ENCODE measurements at places on chromosomes 12 and 14.

DNA sequence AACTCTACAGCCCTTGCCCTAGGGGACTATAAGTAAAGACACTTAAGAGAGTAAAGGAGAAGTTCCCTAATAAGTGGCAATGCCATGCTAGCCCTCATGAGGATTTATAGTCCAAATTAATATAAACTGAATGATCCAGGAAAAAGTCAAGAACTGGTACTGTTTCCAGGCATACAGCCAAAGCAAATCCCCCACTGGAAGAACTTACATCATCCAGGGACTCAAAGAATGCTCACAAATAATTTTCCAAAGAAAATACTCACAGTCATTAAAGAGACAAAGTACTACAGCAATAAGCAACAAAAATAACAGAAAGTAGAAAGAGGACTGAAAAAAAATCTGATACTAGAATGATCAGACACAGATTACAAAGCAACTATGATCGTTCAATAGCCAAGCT, 79.7 kb upstream of the RAP1B start:
- peak; percentile 89 for DNase-seq

- DNase-seq: no peak
Observed at GRCh38 chr14:93857081-93857480, 68.8 kb upstream of the PRIMA1 start.

GRCh38 chr14:36981832-36982529, 190.4 kb downstream of the SLC25A21 start:
- peak; percentile 73 for DNase-seq

DNA sequence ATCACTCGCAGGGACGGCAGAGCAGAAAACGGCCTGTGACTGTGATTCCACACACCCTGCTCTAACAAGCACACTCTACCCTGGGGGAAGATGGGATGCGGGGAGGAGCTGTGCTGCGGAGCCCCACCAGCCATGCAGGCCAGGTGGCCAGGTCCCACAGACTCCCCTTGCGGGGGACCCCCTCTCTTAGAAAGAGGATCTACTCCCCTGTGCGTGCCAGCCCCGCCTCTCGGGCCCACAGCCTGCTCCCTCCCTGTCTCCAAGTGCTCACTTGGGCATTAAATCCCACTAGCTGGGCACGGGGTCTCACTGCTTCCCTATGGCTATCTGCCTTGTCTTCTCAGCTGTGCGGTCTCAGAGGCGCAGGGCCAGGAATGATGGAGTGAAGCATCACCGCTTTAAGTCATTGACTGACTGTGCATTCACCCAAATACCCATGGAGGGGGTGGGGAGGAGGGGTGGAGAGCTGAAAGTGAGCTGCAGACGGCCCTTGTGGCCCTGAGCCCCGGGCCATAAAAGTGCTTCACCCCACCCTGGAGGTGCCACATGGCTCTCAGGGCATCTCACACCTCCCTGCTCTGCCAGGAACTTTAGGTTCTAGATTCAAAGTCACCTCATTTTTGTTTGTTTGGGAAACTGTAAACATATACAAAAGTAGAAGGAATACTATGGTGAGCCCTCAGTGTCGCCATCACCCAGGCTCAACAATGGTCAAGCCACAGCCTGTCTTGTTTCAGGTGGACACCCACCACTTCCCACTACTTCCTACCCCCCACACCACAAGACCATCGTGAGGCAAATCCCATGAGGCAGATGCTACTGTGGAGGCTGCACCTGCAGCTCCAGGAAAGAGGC, 9.4 kb downstream of the STX2 start:
- no peak for DNase-seq

DNA sequence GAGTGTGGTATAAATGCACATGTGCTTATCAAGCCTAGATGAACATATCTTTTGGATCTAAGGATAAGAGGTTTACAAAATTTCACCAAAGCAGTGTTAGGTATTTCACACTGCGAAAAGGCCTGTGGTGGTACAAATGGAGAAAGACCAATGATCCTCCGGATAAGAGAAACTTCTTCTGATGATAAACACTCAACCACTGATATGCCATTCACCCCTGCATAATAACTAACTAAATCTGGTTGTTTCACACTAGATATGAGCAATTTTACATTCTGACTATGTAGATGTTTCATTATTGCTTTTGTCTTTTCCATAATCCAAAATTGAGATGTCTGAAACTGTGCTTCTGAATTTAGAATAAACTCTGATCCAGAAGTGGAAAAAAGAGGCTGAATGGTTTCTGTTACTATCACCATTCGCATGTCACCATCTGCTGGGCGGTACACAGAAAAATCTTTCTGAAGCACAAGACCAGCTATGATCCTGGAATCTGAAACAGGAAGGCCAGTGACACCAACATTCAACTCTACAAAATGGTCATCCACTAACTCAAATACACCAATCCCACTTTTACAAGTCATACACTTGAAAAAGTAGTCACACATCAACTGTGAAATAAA, 1.3 kb downstream of the BBS10 start:
- peak; percentile 72 for DNase-seq

GRCh38 chr14:64147126-64147790, 146.9 kb downstream of the ESR2 start:
- DNase-seq: peak; percentile 89

DNA sequence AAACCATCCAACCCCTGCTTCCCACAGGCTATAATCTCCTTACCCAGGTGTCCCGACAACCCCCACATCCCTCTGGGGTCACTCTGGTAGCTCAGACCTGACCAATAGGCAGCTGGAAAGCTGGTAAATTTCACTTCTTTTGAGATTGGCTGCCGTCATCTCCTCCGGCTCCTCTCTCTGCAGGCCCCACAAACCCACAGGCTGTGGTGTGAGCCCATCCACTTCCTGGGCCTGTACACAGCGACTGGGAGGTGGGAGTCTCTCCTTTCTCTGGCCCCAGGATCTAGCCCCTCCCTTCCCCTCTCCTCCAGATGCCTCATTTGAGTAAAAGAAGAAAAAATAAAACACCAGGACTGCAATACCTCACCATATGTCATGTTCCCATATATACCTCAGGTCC, 709 bp downstream of the INHBC start:
- DNase-seq: no peak

DNA sequence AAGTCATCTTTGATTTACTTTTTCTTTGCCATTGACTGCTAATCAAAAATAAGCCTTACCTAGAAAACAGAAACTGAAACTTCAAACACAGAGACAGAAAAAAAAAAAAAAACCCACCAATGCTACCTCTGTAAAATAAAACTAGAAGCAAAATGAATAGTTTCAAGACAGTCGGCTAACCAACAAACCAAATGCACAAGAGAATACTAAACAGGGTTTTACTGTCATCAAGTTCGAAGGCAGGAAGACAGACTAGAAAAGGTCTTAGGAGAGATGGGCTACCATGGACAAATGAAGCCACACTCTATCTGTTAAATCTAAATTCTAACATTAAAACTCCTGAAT, 59.5 kb downstream of the SEL1L start:
- DNase-seq: no peak

DNA sequence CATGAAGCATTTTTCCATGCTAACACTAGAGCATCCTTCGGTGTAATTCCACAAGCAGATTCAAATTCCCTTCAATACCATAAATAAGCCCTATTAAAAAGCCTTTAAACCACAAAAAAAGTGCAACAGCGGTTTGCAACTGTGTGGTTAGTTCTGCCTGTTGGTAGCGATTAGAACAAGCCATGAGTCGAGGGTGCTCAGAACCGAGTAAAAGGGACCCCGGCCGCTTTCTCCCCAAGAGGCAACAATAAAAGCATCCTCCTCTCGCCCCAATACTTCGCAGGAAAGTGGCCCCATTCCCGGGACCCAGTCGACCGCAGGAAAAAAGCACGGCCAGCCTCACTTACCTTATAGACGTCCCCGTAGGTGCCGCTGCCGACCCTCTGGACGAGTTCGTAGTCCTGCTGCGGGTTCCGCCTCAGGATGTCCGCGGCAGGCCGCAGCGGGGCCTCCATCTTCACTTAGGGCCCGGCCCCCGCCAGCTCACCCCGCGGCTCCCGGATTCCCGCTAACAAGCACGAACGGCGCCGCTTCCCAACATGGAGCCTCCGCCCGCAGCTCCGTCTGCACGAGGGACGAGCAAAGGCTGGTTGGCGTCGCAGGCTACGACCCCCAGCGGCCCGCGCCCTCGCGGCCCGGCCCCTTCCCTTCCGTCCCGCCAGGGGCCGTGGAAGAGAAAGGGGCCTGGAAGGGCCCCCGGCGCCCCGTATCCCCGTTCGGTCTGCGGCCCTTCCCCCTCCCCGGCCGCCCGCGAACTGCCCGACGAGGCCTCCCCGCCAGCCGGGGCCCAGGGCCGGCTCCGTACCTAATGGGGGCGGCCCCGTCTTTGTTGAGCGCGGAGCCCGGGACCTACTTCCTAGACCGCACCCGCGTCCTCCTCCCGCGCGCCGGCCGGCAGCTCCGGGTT, 521 bp downstream of the MAP4K5 start:
- DNase-seq: peak; percentile 57

DNA sequence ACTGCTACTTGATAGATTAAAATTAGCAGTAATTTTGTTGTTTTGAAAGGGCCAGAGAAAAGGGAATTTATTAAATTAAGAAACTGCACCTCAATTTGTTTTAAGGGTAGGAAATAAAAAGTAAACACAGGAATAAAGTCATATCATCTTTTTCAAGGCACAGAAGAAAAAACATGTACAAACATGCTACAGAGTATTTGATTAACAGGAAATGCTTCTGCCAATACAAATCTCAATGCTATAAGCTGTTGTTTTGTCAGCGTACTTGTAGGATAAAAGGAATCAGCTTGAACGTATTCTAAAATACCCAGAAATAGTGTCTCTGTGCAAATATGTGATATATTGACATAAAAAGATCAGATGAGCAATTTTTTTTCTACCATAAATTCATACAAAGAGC, 474.0 kb upstream of the MGAT4C start:
- DNase-seq: no peak

All from endothelial cell of umbilical vein (primary cell).